ENCODE measurements at places on chromosomes 12 and 14. TPM values are rescaled to one million over a fixed set of nuclear protein-coding genes. Genes with fewer than 3 reads are reported as not detected.

The GALC gene
- 11.6 TPM for total RNA-seq

The FAM186B gene
- total RNA-seq: 0.41 TPM

The AMN1 gene
- 3.7 TPM for total RNA-seq

The SIX4 gene
- not detected for total RNA-seq

The ITGA7 gene
- total RNA-seq: 3.3 TPM

The CFAP73 gene
- 1.0 TPM for total RNA-seq

The ANKS1B gene
- not detected for total RNA-seq

The ETNK1 gene
- 51.7 TPM for total RNA-seq

The FBLN5 gene
- 1.6 TPM for total RNA-seq

The FANCM gene
- total RNA-seq: 11.4 TPM

The KCNA1 gene
- 0.04 TPM for total RNA-seq

The KCNK10 gene
- total RNA-seq: not detected

The CHFR gene
- total RNA-seq: 47.9 TPM

The ATXN7L3B gene
- total RNA-seq: 20.0 TPM

The DIO3 gene
- not detected for total RNA-seq

The STAC3 gene
- total RNA-seq: 2.0 TPM

The RAD9B gene
- total RNA-seq: 3.2 TPM

The DNAL1 gene
- total RNA-seq: 7.7 TPM

The SBNO1 gene
- 50.9 TPM for total RNA-seq

The ADIPOR2 gene
- 59.8 TPM for total RNA-seq

The CMA1 gene
- 0.25 TPM for total RNA-seq

The FOXA1 gene
- total RNA-seq: not detected

The SERPINA10 gene
- not detected for total RNA-seq

The GLIPR1L1 gene
- not detected for total RNA-seq

Measured in activated naive CD8-positive, alpha-beta T cell treated with anti-CD3 and anti-CD28 coated beads for 36 hours (primary cell).